ENCODE measurements at places on chromosomes 7 and 10.
A peak's percentile ranks its signal among the peaks of the same experiment; 100 is the strongest.

DNA sequence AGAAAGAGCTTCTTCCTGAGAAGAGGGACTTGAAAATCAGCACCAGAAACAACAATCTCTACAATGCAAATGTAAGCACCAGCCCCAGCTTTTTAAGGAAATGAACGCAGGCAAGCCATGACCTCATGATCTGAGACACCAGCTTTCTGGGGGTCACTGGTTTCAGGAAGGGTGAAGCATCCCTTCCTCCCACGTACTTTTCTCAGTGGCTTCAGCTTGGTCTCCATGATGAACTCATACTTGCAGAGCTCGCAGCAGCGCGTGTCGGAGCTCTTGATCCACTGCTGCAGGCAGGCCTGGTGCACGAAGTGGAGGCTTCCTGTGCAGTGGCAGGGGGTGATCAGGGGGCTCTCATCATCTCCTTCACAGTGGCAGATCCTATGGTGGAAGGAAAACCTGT, 87.0 kb downstream of the ALOX5 start:
- DNase-seq = no peak

DNA sequence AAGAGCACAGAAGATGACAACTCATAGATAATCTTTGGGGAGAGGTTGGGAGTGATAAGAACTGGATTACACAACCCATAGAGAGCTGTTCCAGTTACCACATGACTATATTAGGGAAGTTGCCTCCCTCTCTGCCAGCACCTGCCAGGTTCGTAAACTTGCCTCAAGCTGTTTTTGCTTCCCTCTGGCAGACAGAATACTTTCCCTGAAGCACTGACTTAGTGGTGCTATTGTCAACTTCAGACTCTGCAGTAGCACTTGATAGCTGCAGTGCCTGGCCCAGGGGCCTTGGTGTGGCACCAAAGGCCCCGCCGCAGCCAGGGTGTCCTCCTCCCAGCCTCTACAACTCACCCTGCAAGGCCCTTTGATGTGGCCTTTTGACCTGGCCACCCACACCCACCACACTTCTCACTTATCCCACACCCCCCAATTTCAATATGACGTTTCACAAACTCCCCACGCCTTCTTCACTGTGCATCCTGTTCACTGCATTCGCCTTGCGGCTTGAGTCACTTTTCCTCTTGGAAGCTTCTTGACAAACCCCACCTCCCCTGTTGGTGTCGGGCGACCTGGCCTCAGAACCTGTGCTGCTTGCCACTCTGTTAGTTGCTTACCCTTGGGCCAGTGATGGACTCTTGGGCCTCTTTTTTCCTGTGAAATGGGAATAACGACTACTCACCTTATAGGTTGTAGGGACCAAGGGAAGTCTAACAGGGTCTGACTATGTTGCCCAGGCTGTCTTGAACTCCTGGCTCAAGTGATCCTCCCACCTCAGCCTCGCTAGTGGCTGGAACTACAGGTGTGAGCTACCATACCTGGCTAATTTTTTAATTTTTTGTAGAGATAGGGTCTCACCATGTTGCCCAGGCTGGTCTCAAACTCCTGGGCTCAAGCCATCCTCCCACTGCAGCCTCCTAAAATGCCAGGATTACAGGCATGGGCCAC, 50.2 kb upstream of the PODXL start:
- DNase-seq = no peak

GRCh38 chr7:157011333-157012112, 1.1 kb upstream of the MNX1 start:
- no peak for DNase-seq

- DNase-seq = no peak
Observed at GRCh38 chr7:28641752-28642545, 229.6 kb downstream of the CREB5 start.

GRCh38 chr7:22121702-22122474, 176.2 kb upstream of the CDCA7L start:
- peak; percentile 69 for DNase-seq

- DNase-seq = no peak
Observed at GRCh38 chr7:41096917-41097316, 606.0 kb downstream of the INHBA start.
